Activated naive CD8-positive, alpha-beta T cell treated with anti-CD3 and anti-CD28 coated beads, Interleukin-2, amount 10 ng/mL, durations not matched to agents 7 days and 5 days (primary cell): ENCODE measurements at places on chromosomes 3 and 15. TPM values are rescaled to one million over a fixed set of nuclear protein-coding genes. Genes with fewer than 3 reads are reported as not detected.

Gene JMJD7
- total RNA-seq = 33.8 TPM

Gene LHFPL4
- not detected for total RNA-seq

Gene GOLGA8R
- total RNA-seq = 28.2 TPM

Gene CYP1A2
- not detected for total RNA-seq

GRCh38 chr3:186235554-186235953 is 126.5 kb downstream of the DGKG start:
- DNase-seq = peak; percentile 42

DNA sequence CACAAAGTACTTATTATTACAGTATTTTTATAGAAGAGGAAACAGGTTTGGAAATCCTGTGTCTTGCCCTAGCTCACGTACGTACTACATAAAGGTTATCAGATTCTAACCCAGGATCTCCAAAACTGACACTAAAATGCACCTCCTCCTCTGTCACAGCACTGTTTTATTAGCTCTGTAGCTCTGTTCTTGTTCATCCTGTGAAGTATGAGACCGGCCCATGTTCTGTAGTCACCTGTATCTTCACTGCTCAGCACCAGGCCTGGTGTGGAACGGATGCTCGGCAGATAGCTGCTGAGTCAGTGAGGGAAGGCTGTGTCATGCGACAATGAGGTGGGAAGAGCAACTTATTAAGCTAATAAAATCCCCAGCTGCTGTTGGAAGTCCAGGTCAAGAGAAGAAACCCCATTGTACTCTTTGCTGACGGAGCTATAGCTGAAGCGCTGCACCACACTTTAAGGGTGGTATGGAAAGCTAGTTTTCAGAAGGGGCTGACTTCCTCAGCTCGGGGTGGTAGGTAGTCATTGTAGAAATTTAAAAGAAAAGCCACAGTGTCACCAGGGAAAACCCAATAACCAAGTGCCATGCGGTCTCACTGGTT is 22.8 kb downstream of the BCL2A1 start:
- no peak for DNase-seq

GRCh38 chr3:115194476-115194875 is 47.4 kb upstream of the ZBTB20 start:
- DNase-seq = no peak

GRCh38 chr3:172356427-172356826 is 91.8 kb downstream of the GHSR start:
- no peak for DNase-seq

DNA sequence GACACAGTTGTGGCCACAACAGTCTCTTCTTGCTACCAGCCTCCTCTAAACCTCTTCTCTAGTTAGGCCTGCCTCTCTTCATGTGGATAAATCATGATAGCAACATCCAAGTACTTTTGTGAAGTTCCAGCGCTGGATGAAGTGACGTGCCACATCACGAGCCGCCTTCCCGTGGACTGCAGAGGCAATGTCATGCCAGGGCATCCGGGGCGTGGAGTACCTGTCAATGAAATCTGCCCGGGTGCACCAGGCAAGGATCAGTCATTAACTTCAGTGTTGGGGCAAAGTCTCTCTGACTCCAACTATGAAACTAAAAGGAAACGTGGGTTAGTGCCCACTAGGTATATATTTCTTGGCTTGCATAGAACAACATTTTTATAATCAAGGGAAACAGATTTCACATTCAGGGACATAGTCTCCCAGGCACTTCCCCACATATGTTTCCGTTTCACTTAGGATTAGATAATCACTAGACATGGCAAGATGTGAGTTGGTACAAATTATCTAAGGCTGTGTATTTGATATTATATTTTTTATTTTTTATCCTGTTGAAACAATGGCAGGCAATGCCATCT is 133.6 kb downstream of the PLD1 start:
- no peak for DNase-seq

DNA sequence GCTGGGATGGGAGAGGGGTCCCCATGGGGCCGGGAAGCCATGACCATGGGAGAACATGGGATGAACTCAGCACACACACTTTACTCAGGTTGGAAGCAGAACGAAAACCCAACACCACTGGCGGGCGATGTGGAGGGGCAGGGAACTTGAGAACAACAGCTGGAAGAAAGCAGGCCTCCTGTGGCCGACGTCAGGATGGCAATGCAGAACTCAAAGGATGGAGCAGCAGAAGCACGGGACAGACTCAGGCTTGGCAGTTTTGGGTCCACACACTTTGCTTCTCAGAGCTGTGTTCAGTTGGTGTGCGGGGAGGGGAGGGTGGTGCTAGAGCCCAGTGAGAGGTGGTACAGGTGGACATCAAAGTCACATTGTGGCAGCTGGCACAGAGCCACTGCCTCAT is 80.7 kb downstream of the SEC22A start:
- DNase-seq = no peak

Gene GUCA1C
- not detected for total RNA-seq

- DNase-seq = no peak
These were observed 5.5 kb upstream of the TPRG1 start for GRCh38 chr3:189166321-189166720.

GRCh38 chr3:63910891-63911290 is 1.3 kb downstream of the SCAANT1 start:
- no peak for DNase-seq

DNA sequence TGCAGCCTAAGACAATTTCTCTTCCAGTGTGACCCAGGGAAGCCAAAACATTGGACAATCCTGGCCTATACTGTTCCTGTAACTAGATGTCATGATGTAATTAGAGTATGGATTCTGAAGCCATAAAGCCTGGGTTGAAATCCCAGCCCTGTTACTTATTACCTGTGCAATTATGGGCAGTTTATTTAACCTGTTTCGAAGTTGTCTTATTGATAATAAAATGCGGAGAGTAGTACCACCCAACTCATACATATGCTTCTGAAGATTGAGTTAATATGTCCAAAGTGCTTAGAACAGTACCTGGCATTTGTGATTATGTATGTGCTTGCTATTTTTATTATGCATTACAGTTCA is 30.1 kb downstream of the PPP4R2 start:
- no peak for DNase-seq

Gene GPR149
- not detected for total RNA-seq

GRCh38 chr3:23738944-23739343 is 66.8 kb upstream of the UBE2E1 start:
- DNase-seq = no peak

DNA sequence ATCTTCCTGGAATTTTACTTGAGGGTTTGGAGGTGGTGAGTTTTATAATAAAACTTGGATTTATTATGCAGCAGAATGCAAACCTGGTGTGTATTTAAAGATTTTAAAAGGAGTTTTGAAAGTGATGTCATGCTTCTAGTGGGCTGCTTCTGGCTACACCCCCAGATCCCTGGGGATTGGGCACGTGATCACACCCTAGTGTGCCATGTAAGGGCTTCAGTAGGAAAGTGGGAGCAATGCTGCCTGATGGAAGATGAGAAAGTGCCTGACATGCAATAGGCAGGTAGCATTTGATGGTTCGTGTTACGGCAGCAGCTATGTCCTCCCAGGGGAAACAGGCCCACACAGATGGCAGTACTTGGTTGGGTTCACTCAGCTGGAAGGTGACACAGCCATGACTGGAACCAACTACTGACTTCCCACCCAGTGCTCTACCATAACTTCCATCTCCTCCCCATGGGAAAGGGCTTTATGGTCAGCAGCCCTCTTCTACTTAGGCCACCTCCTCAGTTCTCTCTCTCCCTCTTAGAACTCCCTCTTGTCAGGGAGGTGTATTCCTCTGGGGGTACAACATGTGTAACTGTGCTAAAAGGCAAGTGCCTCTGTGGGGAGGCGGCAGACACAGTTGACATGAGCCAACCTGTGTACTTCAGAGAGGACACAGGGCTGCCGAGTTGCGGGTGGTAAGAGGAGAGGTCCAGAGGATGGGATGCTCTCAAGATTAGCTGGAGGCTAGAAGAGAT is 5.6 kb downstream of the ITPKA start:
- DNase-seq = no peak

DNA sequence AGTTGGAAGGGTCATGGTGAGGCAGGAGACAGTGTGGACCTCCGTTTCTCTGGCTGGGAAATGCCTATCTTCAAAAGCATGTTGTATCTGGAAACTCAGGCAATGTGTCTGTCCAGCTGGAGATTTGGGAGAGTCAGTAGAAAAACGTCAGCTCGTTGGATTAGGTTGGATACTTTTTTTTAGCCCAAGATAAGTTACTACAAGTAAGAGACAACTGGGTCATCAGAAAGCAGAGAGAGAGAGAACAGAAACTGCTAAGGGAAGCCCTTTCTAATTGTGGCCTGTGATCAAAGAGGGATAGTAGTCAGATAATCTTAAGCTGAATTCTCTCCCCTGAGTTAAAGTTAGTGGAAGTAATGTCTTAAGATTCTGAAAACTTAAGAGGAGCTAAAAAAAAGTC is 78.9 kb upstream of the ZNF280D start:
- no peak for DNase-seq

GRCh38 chr15:82039871-82040270 is 5.9 kb downstream of the MEX3B start:
- no peak for DNase-seq

Gene SCAMP5
- total RNA-seq = not detected

GRCh38 chr15:94075349-94075748 is 156.0 kb upstream of the MCTP2 start:
- no peak for DNase-seq

- no peak for DNase-seq
These were observed 248.8 kb downstream of the NSUN3 start for GRCh38 chr3:94311651-94312050.

DNA sequence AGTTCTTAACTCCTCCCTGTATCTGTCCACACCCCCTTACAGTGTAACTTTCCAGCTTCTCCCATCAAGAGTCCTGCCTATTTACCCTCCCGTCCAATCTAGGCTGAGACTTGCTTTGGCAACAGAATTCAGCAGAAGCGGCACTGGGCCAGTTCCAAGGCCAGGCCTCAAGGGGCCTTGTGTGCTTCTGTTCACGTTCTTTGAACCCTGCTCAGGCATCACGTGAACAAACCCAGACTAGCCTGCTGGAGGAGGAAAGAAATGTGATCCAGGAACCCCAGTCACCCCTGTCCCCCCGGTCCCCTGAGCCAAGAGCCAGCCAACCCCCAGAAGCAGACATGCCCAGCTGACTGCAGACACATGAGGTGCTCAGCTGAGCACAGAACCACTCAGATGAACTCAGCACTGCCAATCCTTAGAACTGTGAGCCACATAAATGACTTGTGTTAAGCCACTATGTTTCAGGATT is 76.1 kb upstream of the DCLK3 start:
- DNase-seq = no peak

- DNase-seq = no peak
These were observed 619.5 kb upstream of the TBL1XR1 start for GRCh38 chr3:177816667-177817208.

GRCh38 chr15:38130740-38131498 is 121.7 kb upstream of the SPRED1 start:
- no peak for DNase-seq

Gene HESX1
- total RNA-seq = not detected

Gene PARP9
- 107 TPM for total RNA-seq

GRCh38 chr3:114186501-114186900 is 7.6 kb upstream of the DRD3 start:
- no peak for DNase-seq

DNA sequence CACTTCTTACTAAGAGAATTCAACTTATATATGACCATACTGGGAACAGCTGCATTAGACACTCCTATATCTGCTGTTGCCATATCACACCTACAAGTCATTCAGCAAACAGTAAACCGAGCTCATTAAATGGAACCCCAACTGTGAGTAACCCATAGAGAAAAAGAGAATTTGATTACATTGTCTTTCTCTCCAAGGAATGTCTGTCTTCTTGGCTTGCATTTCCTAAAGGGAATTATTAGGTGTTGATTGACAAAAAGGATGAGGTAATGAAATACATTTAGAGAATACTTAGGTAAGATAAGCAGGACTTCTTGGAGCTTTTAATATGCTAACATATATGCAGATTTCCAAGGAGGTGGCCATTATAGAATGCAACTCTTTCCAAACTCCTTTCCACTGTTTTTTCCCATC is 76.8 kb downstream of the SLMAP start:
- DNase-seq = no peak

GRCh38 chr3:197375001-197375441 is 76.6 kb upstream of the DLG1 start:
- DNase-seq = no peak

GRCh38 chr3:14422016-14422963 is 19.9 kb downstream of the SLC6A6 start:
- DNase-seq = no peak

- no peak for DNase-seq
These were observed 26.1 kb downstream of the FBN1 start for GRCh38 chr15:48619446-48619845.

Gene SLC9A9
- total RNA-seq = 9.9 TPM

DNA sequence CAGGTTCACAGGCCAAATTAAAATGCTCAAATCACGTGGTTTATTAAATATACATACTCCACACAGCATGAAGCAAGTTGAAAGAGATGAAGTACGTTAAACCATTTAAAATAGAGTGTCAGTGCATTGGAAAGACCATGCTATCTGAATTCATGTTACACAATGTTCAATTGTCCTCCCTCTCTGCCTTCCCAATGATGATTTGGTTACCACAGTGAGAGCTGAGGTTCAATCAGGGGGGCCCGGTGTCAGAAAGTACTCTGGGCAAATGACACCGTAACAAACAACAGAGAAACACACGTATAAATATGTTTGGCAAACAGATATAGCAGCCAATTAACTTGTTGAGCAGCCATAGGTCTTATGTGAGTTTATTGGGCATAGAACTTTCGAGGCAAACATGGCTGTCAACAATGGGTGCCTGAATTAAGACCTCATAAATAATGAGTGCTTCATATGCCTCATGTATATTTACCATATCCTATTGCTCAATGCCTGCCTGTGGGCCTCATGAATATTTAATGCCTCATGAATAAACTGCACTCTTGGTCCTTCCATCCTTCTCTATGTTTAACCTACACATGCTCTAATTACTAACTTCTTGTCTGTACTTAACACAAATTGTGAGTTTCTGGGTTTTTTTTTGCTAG is 641.5 kb downstream of the PLOD2 start:
- no peak for DNase-seq

GRCh38 chr3:177279118-177279815 is 82.0 kb upstream of the TBL1XR1 start:
- DNase-seq = no peak

Gene CHRNA3
- total RNA-seq = not detected

Gene REC114
- total RNA-seq = not detected

DNA sequence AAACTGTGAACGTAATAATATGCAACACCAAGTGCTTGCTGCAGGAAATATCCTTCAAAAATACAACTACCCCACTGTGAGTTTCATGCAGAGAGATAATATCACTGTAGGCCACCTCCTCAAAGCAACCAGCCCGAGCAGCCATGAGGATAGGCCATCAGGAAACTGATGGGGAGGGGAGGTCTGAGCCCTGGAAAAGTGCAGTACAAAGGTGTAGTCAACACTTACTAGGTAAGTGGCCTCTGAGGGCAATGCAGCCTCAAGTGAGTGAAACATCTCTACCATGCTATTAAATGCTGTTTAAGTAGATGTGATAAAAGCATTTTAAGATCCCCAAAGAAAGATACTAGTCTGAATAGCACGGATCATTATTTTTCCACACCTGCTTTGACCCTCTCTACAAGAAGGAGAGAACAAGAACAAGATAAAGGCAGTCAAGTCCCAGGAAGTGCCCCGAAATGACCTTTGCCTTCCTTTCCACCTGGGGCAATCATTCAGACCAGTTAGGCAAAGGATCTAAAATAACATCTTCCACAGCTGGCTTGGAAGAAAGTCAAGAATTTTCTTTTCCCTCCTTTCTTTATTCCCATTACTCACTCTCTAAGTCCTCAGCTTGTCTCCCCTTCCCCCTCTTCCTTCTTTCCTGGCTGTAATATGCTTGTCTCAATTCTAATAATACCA is 62.8 kb downstream of the FMN1 start:
- DNase-seq = no peak

- DNase-seq = no peak
These were observed 536.8 kb downstream of the PYDC2 start for GRCh38 chr3:191997579-191998268.
